ENCODE measurements at places on chromosomes 11 and 22.

GRCh38 chr11:104134745-104135144 is 29.2 kb downstream of the PDGFD start:
- no peak for DNase-seq

- DNase-seq = no peak
Measured at GRCh38 chr11:14537134-14537599, 17.0 kb upstream of the PSMA1 start.

DNA sequence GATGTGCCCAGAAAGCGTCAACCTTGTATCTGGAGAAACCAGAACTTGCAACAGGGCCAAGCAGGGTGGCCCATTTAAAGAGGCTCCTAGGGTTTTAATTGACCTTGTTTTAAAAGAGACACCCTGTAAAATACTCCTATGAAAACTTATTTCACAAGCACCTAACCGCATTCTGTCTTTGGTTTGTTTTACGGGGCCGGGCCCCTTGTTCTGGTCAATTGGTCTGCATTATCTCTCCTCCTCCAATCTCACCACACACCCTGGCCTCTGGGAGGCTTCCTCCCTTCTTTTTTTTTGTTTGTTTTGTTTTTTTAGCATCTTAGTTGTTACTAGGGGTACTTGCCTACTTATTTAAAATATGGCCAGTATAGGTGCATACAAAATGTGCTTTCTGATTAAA is 4.7 kb downstream of the EHF start:
- DNase-seq = no peak

- DNase-seq = no peak
Measured at GRCh38 chr11:14577835-14578529, 57.8 kb upstream of the PSMA1 start.

DNA sequence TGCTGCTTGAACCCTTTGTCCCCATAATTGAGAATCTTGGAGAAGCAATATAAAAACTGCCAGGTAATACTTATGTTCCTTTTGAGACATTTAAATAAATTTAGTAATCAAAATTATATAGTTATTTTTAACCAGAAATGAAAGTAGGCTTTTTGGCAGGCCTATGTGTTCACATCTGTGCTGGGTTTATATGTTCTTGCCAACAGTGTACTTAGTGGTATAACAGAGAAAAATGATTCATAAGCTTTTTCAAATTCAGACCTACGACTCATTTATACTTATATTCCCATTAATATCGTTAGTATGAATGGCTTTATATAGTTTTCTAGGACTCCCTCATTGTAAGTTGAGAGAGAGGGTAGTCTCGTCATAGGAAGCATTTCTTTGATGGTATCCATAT is 79.0 kb downstream of the DDX10 start:
- DNase-seq = no peak

DNA sequence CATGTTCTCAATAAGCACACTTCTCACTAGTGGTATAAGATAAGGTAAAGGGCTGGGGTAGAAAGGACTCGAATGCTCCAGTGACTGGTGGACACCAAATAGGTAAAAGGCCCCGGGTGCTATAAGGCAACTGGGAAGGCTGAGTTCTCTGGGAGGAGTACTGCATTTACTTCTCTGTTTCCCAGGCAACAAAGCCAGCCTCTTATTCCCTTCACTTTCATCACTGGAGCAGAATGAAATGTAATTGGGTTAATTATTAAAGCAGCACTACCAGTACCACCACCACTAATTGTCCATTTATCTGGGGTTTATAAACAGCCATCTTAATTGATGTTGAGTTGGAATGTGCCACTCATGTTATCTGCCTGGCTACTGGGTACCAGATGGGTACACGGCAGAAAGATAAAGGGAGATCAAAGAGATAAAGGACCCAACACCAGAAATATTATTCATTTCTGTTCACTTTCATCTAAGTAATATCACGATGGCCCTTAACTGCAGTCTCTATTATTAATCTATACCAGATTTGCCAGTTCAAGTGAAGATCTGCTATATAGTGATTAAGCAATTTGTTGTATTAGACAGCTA is 94.4 kb upstream of the CHRM4 start:
- DNase-seq = no peak

GRCh38 chr11:11993839-11994238 is 14.6 kb downstream of the DKK3 start:
- DNase-seq = no peak

DNA sequence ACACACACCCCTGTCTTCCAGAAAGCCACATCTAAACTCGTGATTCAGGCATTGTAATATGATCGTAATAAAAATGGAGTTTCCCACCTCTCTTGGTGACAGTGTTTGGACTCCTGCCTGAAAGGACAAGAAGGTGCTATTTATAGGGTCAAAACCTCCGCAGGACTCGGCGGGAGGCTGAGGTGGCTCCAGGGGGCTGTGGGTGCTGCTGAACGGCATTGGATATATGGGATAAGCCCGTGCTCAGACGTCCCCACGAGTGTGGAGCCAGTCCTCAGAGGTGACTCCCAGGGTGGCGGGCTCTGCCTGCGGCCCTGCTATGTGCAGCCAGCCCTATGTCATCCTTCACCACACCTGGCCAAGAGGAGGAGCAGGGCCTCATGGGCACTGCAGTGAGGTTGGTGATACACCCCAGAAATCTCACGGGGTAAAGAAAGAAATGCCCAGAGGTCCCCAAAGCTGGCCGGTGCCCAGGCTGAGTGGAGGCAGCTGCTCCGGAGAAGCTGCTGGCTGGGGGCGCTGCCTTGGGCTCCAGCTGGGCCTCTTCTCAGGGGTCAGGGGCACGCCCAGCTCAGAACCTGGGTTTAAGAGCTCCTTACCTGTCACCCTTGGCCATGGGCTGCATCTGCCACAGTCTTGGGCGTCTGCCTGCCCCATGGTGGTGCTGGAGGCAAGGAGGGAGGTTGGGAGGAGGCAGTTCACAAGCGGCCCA is 5.1 kb upstream of the OSBPL5 start:
- DNase-seq = no peak

DNA sequence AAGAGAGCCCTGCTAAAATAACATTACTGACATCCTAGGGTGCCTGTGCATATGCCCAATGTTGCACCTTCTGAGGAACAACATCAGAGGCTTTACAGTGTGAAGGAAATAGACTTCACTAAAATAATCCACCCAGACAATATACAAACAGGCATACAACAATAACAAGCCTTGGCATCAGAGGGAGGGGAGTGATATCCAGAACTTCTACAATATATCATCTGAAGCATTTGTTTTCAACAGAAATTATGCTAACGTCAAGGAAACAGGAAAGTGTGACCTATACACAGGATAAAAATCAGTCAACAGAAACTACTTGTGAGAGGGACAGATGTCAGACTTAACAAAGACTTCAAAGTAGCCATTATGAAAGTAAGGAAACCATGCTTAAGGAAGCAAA is 81.3 kb downstream of the CTNND1 start:
- no peak for DNase-seq

- no peak for DNase-seq
Measured at GRCh38 chr11:78022397-78023396, at the start of gene KCTD14. TSS of gene KCTD14 (minus strand) at chr11:78023276. CDS start at chr11:78023249, 27 bp downstream.

Data from activated CD8-positive, alpha-beta memory T cell treated with anti-CD3 and anti-CD28 coated beads for 48 hours (primary cell).